ENCODE measurements at places on chromosomes 2 and 18.

DNA sequence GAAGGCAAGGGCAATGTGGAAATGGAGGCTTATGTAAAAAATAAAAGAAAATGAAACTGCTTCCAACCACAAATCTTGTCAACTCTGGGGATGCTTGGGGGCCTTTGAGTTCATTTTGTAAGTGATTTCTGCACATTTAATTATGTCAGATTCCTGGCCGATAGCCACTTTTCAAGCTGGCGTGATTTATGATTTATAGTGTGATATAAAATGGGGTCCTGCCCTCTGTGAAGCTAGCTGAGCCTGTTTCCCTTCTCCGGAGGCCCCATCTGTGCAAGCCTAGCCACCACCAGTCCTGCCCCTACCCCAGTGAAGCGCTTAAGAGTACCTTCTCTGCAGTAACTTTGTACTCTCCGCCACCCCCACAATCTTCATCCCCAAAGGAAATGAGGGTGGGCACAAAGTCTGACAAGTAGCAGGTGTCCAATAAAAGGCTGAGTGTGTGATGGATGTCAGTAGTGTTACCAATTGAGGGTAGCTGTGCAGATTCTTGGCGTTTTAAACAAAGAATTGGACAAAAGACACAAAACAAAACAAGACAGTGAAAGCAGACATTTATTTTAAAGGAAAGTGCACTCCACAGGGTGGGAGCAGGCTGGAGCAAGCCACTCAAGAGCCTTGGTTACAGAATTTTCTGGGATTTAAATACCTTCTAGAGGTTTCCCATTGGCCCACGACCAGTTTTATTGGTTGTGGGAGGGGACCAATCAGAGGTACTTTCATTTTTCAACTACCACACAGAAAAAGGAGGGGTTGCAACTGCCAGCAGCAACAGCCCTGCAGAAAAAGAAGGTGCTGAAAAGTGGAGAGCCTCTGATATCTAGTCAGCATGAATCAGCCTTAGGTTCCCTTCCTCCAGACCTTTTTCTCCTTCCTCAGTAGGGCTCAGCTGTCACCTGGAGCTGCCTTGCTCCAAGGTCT is 39.0 kb upstream of the SIX3 start:
- DNase-seq, result no peak

DNA sequence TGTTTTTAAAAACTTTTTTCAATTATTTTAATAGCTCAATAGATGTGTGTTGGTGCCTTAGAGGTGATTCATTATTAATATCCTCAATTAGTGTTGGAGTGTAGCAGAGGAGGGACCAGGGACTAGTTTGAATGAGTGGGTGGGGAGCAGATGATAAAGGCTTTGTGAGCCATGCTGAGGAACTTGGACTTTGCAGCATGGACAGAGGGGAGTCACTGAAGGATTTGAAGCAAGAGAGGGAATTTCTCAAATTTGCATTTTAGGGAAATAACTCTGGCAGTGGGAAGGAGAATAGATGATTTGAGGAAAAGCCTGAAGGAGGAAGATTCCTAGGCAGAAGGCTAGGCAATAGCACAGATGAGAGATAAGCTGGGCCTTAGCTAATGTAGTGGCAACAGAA is 42.3 kb upstream of the RMND5A start:
- DNase-seq, result no peak

DNA sequence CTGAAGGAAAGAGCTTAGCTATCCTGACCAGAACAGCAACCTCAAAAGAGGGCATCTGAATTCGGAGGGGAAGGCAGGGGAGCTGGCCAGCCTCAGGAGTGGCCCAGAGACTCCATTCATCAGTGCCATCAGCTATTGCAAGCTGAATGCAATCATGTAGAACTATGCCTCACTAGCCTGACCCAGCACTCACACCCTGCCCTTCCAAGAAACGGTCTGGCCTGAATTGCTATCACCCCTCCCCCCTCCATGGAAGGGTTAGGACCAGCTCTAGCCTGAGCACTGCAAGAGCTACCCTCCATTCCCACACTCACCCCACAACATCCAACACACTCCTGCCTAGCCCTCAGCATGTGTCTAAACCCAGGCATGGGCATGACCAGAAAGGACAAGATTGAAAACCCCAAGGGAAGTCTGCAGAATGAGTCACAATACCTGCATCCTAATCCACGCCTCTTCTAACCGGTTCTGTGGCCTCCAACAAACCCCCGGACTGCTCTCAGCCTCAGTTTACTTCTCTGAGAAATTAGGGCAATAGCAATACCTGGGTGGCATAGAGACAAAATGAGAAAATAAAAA is 120.3 kb downstream of the BCL11A start:
- no peak for DNase-seq

GRCh38 chr18:48445540-48445939 is 36.4 kb upstream of the ZBTB7C start:
- DNase-seq, result peak; percentile 38

- DNase-seq, result no peak
Observed at GRCh38 chr2:116716038-116716437, 1098.5 kb upstream of the DDX18 start.

- DNase-seq, result no peak
Observed at GRCh38 chr18:12313530-12314245, 5.6 kb downstream of the TUBB6 start.

DNA sequence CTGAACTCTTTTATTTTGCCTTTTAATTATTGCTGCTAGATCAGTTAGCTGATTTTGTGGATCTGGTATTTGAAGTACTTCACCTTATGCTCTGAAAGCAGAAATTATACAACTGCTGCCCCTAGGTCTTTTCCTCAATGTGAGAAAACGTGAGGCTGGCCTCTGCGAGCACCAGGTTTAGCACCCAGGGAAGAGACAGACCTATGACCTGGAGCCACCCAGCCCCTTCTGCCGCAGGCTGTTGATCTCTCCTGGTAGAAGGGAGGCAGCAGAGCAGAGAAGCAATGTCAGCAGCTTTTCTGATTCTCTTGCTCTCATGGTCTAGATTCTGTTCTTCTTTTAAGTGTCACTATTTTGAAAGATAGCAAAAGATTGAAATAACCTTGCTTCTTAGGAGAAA is 19.9 kb downstream of the TRAPPC12 start:
- no peak for DNase-seq

DNA sequence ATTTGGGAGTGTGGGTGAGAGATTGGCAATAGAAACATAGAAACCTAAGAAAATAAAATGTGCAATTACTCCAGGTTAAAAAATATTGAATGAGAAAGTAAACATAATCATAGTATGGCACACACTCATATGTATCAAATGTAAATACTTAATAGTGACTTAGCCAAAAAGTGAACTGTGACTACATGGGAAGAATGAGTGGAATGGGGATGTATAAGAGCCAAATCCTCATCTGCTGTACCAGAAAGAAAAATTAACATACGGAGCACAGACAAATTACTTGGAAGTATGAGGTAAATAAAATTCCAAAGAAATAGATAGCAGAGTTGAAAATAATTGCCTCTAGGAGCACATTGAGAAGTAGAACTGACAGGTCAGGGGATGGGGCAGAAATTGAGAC is 4.0 kb downstream of the FLACC1 start:
- DNase-seq, result no peak

GRCh38 chr2:10414591-10414990 is 33.5 kb downstream of the ODC1 start:
- DNase-seq, result no peak

- no peak for DNase-seq
Observed at GRCh38 chr2:120343100-120343432, 2.9 kb upstream of the INHBB start.

- DNase-seq, result no peak
Observed at GRCh38 chr2:208222351-208222750, 32.5 kb downstream of the IDH1 start.

- DNase-seq, result peak; percentile 56
Observed at GRCh38 chr2:207166349-207167098, 776 bp upstream of the KLF7 start.

- no peak for DNase-seq
Observed at GRCh38 chr2:66717973-66718372, 283.0 kb downstream of the MEIS1 start.

- peak; percentile 19 for DNase-seq
Observed at GRCh38 chr18:38940863-38941531, 1375.4 kb upstream of the CELF4 start.
